Inflammatory macrophage treated with lipopolysaccharide for 4 hours (primary cell): ENCODE measurements at places on chromosomes 2 and 18.

GRCh38 chr2:229296016-229296415 lies 24.9 kb upstream of the PID1 start:
- DNase-seq = peak; percentile 83

DNA sequence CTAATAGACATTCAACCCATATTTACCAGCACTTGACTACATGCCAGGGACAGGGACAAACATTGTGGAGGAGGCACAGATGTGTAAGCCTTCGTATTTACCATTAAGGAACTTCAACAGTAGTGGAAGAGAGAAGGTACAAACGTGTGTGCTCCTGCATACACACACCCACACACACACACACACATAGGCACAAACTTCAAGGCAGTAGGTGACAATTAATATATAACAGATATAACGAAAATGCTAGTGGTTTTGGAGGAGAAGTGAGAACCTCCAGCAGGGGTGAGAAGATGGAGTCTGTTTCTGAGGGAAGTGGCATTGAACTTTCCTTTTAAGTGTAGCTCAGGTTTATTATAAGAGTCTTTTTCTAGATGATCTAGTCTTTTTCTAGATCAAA lies 231.1 kb downstream of the SETBP1 start:
- DNase-seq = no peak

DNA sequence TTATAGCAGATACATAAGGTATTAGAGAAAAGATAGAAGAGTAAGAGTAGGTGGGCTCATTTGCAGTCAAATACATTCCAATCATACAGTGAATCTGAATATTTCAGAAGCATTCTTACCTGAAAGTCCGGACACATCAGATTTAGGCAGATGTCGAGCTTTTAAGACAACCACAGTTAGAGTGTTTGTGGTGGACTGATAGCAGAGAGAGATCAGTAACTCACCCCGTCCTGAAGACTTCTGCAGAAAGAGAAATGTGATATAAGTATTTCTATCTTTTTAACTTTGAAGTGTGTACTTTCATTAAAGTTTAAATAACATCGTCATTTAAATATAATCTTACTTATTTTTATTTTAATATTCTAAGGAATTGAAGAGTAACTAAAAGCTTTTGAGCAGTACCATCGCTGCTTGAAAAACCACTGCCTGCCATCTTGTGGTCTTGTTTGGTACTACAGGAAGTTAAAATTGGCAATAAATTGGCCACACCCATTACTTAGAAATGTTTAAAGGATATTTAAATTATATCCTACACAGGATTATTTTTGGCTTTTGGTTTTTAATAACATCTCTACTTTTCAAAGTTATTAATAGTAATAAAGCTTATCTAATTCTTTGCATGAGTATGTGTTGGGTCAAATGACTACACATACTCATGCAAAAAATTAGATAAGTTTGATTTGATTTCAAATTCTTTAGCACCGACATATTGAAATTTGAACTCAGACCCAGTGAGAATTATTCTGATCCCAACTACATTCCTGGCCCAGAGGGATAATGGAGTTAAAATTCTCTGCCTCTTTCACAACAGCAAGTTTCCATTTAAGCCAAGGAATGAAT lies 5.5 kb downstream of the SYT4 start:
- DNase-seq = peak; percentile 33

GRCh38 chr2:136527560-136527959 lies 237.8 kb upstream of the THSD7B start:
- no peak for DNase-seq

- DNase-seq = no peak
Measured at GRCh38 chr18:55290898-55291297, 297.1 kb downstream of the TCF4 start.

DNA sequence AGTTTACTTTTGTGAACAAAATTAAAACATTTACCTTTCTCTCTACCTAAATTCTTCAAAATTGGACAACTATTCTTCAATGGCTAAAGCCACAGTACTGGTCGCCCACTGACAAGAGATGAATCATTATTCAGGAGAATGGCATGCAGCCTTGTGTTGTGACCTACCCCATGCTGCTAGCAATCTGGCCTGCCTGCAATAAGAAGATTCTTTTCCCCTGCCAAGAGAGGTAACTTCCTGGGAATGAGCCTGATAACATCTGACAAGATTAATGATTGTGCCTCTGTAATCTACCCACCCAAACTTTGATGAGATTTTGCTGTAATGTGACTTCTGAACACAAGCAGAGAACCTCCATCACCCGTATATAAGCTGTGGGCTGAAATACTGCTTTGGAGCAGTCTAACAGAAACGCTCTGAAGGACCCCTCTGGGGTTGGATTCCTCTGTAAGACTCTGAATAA lies 47.0 kb upstream of the ST3GAL5 start:
- no peak for DNase-seq

DNA sequence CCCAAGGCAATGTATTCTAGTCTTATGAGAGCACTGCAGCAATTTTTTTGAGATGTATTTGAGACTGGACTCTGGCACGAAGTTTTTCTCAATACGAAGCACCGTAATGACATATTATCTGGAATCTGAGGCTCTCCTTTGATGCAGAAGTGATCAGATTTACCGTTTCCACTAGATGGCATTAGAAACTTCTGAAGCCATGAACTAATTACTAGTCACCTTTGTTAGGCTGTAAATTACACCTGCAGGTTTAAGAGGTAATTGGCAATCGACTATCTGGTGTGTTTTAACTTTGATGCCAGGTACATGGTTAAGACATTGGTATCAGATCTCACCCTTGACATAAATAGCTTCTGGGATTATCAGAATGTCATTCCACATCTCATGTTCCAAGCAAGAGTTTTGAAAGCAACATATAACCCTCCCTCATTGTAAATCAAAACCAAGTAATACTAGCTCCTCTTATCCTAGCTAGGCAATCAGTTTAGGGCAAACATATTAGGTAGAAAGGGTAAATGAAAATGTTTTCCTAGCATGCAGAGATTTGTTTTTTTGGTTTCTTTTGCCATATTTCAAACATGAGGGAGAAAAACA lies 254.6 kb upstream of the SPRED2 start:
- no peak for DNase-seq

GRCh38 chr2:192828175-192828574 lies 633.4 kb upstream of the TMEFF2 start:
- DNase-seq = no peak

GRCh38 chr18:2687390-2688001 lies 32.0 kb downstream of the SMCHD1 start:
- no peak for DNase-seq

GRCh38 chr2:20446255-20446916 lies 488 bp upstream of the RHOB start:
- no peak for DNase-seq

- DNase-seq = no peak
Measured at GRCh38 chr2:15058015-15058720, 425.7 kb downstream of the LRATD1 start.
